ENCODE measurements at places on chromosomes 1 and 21.

- DNase-seq, result no peak
These were observed 7.9 kb downstream of the H6PD start for GRCh38 chr1:9242338-9242969.

- no peak for DNase-seq
These were observed 112.6 kb downstream of the LRIG2 start for GRCh38 chr1:113185463-113186104.

DNA sequence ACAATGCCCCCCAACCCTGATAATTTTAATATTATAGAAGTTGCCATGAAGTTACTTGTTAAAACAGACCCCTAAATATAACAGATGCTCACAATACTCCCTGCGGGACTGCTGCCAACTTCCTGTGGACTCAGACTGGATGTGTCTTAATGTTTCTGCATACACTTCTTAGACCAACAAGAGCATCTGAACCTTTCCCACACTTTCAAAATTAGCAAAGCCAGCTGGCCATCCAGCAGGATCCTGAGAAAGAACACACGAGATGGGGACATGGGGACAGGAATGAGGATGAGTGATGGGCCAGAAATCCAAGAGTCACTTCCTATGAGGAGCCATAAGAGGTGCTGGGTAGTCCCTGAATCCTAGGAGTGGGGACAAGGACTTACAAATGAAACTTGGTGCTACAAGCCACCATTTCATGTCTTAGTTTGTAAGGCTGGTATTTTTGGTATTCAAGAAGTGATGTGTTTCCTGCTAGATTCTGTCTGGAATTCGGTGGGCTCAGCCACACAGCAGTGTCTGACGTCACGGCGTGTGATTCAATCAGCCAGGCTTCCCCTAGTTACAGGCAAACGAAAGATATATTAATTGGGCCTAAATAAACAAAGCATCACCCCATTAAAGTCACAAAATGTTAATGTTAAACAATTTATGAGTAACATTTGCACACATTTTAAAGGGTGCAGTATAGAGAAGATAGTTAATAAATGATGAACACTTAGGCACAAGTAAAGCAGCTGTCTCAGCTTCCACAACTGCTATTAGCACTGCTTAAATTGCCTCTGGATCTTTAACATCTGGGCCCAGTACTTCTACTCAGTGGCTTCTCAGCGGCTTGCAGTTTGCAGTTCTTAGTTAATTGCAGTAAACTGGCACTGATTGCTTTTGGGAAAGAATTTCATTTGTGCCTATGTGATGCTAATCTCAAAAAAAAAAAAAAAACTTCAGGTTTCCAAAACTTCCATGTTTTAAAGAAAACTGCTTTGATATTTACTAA is 41.2 kb upstream of the RGS8 start:
- DNase-seq, result no peak

GRCh38 chr1:15128520-15129313 is 24.8 kb upstream of the TMEM51 start:
- DNase-seq, result peak; percentile 52

GRCh38 chr1:117852853-117853553 is 76.4 kb downstream of the GDAP2 start:
- DNase-seq, result no peak

DNA sequence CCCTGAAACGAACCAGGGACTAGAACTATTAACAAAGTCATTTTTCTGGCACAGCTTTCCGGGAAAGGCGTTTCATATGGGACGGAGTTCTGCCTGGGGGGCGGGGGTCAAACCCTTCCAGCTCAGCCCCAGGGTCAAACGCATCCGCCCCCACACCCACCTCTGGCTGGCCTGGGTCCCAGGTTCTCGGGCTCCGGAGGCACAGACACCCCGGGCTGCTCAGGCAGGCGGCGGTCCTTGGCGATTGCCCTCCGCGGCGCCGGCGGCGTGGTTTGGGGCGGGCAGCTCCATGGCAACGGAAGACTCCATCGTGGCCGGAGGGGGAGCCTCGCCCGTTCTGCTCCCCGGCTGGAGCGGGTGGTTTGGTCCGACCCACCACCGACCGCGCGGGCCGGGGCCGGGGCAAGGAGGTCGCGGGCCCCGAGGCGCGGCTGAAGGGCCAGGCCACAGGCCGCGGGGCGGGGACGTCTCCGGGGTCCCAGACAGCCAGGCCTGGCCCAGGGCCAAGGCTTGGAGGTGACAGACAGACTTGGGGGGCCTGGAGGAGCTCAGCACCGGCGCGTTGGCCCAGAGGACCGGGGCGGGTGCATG is at the start of gene CFAP74:
Gene CFAP74, minus strand, starts transcription at position 246 of the 591 bp plus-strand sequence. CDS start 12,830 bp downstream, outside the sequence.
- DNase-seq, result no peak

DNA sequence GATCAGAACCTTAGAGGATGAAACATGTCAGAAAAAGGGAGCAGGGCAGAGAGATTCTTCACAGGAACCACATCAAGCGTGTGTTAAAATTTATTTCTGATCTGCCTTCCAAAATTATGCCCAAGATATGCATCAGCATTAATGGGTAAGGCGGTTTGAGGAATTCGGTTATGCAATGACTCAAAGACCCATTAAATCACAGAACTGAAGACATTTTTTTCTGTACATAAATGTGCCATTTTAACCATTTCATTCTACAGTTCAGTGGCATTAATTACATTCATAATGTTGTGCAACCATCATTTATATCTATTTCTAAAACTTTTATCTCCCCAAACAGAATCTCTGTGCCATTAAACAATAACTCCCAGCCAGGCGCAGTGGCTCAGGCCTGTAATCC is 43.4 kb downstream of the CNST start:
- DNase-seq, result no peak

GRCh38 chr1:70487910-70488665 is 77.0 kb downstream of the CTH start:
- no peak for DNase-seq

DNA sequence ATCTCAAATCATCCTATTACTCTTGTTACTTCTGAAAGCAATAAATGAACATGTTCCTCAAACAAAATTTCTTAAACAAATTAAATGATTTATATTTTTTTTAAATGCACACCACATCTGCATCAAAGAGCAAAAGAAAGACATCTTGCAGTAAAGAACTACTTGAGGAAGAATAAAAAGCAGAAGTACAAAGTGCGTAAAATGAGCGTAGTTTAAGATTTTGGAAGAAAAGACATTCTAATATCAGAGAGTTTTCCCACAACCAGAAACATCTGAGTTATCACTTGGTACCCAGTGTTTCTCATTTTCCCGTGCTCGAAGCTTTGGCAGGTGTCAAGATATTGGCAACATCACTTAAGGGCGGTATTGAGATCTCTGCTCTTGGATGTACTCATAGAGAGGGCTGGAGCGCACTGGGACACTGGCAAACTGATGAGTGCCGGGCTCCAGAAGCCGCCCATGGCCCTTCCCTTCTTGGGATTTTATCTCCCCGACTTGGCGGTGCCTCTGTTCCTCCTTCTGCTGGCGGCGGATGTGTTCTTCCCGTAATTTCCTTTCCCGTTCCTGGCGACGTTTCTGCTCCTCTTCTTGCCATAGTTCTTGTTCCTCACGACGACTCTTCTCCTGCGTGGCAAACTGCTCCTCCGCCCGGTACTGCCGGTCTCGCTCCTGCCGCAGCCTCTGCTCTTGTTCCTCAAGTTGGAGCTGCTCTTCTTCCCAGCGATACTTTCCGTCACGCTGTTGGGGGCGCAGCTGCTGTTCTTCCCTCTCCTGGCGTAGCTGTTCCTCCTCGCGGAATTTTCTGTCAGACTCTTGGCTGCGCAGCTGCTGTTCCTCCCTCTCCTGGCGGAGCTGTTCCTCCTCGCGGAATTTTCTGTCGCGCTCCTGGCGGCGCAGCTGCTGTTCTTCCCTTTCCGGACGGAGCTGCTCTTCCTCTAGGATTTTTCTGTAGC is 7.9 kb downstream of the TCHH start:
- no peak for DNase-seq

GRCh38 chr21:41901099-41901498 is 22.0 kb upstream of the PRDM15 start:
- DNase-seq, result no peak

DNA sequence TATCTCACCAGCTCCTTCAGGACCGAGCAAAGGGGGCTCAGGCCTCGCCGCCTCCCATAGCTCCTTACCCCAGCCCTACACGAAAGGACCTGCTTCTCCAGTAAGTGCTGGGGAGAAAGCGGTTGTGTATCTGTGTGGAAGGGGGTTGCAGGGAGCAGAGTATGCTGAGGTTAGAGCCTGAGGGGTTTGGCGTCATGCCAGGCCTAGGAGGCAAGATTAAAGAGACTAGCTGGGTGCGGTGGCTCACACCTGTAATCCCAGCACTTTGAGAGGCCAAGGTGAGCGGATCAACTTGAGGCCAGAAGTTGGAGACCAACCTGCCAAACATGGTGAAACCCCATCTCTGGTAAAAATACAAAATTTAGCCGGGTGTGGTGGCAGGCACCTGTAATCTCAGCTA is 14.1 kb upstream of the RASSF5 start:
- no peak for DNase-seq

GRCh38 chr1:70499695-70500094 is 88.6 kb downstream of the CTH start:
- no peak for DNase-seq

GRCh38 chr1:225881081-225881958 is 860 bp downstream of the TMEM63A start:
- peak; percentile 67 for DNase-seq

GRCh38 chr1:45630429-45630828 is 6.6 kb upstream of the CCDC17 start:
- DNase-seq, result no peak

- DNase-seq, result no peak
These were observed 2.4 kb downstream of the PLPPR4 start for GRCh38 chr1:99266726-99267125.

DNA sequence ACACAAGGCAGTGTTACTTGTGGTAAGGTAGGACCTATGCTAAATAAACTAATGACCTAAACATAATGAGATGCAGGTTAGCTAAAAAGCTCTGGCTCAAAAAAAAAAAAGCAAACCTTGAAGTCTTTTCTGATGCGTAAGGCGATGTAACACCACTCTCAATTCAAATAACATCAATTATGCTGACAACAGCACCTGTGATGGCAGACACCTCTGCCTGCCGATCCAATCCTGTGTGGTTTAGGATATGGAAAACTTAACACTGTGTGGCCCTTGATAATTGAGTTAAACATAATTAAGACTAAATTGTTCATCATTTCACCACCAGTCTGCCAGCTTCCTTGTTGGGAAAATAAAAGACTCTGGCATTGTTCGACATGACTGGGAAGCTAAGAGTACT is 9.1 kb downstream of the RPAP2 start:
- DNase-seq, result no peak

- DNase-seq, result no peak
These were observed 2.2 kb upstream of the SSBP3 start for GRCh38 chr1:54408147-54409066.

DNA sequence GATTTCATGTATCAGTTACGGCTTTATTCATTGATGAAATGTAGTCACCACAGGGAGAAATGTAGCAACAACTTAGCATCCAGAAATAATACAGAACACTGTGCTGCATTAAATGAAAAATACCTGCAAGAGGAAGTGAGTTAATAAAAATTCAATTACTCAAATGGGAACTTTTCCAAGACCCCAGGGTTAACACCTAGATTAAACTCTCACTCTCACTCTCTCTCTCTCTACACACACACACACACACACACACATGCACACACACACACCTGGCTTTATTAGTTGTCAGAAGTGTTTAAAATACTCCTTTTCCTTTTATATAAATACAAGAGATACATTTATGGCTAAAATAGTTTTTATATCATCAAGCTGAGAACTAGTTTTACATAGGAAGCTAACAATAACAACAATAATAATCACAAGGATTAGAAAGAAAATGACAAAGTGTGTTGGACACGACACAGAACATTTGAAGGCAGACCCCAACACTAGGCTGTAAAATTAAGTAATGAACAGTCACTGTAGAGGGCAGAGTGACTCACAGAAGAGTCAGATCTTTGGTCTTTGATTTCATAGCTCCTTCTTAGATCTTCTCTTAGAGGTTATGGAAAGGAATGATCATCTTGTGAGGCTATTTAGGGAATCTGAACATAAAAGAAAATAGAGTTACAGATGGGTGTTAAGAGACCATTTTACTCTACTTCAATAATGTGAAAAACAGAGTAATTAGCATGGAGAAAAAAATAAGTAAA is 1266.0 kb upstream of the ADGRL2 start:
- no peak for DNase-seq

- DNase-seq, result peak; percentile 7
These were observed 87.5 kb upstream of the RHOU start for GRCh38 chr1:228647523-228648444.

- DNase-seq, result no peak
These were observed 5.1 kb upstream of the OLIG1 start for GRCh38 chr21:33064623-33065390.

DNA sequence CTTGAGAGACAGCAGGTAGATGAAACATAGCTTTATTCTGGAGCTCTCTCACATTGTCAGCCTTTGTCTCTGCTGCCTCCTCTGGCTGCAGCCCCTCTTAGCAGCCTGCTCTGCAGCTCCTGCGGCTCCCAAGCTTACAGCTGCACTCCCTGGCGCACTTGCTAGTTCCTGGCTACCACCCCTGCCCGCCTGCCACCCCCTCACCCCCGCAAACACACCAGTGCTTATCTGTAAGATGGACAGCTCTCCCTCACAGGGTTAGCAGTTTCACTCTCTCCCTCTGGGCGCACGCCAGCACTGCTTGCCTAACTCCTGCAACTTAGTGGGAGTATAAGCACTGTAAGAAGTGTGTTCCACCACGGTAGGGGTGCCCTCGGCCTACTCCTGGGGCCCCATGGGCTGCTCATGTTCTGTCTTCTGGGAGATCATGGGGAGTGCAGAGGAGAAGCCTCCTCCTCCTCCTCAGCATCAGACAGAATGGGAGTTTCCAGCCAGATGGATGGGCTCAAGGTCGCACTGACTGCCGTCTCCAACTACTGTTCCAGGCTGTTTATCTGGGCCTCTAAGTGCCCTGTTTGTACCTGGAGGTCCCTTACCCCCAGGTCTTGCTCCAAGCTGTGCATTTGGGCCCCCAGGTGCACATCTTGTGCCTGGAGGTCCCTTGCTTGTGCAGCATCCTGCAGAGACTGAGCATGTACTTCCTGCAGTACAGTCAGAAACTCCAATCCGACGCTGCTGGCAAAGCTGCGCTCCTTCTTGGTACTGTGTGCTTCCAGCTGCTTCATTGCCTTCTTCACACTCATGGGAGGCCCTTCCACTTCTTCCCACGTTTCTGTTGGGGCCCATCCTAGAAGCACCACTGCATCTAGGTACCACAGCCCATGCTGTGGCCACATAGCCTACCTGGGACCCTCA is 1388.1 kb downstream of the AMY1C start:
- no peak for DNase-seq

GRCh38 chr21:39161064-39161463 is 22.2 kb downstream of the PSMG1 start:
- no peak for DNase-seq
